Stimulated activated CD4-positive, alpha-beta T cell treated with anti-CD3 and anti-CD28 coated beads, Interleukin-1b, Interleukin-23, amount 100 ng/mL, for 48 hours (primary cell): ENCODE measurements at places on chromosomes 1 and 21.

DNA sequence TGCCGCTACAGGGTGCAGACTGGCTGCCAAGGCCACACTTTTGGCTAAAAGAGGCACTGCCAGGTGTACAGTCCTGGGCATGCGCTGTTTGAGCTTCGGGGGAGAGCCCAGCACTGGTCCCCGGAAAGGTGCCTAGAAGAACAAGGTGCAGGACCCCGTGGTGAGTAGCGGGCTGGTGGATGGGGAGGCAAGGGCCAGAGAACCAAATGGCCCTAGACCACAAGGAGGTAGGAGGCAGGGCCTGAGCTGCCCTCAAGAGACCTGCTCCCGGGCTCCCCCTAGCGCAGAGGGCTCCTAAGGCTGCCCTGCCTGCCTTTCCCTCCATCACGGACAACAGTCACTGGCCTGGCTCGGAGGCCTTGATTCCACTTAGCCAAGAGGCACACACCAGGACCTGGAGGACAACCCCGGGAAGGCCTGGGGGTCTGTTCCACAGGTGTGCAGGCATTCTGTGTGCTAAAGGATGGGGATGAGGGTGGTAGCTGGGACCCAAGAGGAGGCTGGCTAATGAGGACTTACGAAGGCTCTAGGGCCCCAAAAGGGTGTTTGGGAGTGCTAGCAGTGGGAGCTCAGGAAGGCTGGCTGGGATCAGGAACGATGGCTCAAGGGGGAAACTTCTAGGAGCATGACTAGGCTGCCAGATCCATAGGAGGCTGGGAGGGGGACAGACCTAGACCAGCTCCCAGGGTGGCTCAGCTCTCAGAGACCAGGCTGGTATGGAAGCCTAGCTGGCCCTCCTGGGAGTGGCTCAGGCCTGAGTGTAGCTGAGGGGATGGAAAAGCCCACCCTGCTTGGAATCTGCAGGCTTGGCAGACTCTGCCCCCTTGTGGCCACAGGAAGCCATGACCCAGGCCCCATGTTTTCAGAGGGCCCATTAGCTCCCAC lies 742 bp downstream of the ARTN start:
- DNase-seq, result peak; percentile 48

GRCh38 chr21:45511661-45512431 lies 30.4 kb downstream of the SLC19A1 start:
- DNase-seq, result no peak

DNA sequence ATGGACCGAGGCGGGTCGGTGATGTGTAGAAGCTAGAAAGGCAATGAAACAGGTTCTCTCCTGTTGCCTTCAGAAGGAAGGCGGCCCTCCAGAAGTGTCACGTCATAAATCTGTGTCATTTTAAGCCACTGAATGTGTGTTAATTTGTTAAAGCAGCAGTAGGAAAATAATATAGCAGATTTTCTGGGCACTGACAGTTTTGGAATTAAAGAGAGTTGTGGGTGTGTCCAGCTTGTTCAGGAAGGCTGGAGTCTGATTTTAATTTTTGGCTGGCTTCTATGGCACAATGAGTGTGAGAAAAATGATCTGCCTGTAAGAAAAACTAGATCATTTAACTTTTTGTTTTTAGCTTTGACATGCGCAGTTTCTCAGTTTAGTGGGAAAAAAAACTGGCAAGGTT lies 177.3 kb downstream of the EDEM3 start:
- no peak for DNase-seq

DNA sequence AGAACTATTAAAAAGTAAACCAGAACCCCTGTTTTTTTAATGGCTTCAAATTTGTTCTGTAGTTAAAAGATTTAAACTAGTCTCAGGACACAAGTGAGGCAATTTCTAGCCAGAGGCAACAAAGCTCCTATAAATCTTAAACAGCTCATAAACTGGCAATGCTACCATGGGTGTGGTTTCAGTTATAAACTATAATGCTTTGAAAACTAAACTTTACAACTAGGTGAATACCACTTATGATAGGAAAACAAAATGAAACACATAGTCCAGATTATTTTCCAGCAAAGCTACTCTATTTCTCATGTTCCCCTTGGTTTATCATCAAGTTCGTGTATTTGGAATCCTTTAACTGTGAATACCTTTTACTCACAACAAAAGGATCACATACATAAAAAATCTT lies 282.5 kb downstream of the VAV3 start:
- no peak for DNase-seq

GRCh38 chr1:17585266-17585987 lies 45.9 kb downstream of the ARHGEF10L start:
- no peak for DNase-seq

- DNase-seq, result no peak
Observed at GRCh38 chr1:21774835-21775549, 8.0 kb downstream of the USP48 start.

DNA sequence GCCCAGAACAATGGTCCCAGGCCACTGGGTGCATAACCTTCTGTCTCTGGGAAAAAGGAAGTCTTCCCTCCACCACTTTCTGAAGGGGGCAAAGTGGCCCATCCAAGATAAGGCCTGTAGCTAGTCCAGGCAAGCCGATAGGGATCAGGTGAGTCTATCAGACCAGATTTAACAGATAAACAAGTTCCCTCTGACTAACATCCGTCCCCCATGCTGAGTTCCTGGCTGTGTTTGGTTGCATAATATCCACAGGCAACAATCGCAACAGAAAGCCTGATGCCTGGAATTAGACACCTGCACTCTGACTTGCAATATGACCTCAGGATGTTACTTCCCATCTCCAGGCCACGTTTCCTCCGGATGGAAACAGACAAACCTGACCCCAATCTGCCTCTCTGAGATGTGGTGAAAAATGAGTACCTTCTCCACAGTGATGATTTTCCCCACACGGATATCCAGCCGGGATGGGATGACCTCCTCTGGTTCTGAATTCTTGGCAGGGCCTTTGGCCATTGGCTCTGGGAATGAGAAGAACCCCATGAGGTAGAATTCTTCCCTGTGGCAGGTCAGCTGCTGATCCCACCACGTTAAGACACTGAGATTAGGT lies 36.4 kb downstream of the YARS1 start:
- no peak for DNase-seq

DNA sequence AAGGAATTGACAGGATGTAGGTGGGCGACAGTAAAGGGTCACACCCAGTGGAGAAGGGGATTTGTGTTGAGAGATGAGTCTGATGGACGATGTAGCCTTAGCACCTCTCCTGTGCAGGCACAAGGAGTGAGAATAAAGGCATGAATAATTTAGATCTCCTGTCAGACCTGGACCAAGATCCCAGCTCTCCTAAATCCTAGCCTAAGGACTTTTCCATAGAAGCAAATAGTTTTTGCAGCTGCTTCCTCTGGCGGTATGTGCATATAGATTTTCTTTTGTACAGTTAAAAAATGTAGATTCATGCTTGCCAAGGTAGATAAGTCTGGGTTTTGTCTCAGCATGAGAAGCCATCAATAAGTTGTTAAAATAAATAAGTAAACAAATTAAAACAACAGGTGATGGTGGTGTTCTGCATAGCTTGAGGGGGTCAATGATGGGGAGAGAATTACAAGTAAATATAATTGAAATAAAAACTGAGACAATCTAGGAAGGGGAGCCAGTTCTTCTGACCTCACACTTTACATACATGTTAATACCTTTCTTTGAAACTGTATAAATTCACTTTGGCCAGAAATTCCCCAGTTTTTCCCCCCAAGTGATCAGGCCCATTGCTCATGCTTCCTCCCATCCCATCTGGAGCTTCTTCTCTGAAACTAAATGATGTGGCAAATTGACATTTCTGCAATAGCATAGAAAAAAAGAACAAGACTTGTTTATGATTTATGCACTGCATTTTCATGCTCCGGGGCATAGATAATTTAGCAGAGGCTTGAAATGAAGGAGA lies 12.4 kb upstream of the ZP4 start:
- DNase-seq, result no peak

- no peak for DNase-seq
Observed at GRCh38 chr1:225737866-225738265, 39.8 kb upstream of the SRP9 start.

DNA sequence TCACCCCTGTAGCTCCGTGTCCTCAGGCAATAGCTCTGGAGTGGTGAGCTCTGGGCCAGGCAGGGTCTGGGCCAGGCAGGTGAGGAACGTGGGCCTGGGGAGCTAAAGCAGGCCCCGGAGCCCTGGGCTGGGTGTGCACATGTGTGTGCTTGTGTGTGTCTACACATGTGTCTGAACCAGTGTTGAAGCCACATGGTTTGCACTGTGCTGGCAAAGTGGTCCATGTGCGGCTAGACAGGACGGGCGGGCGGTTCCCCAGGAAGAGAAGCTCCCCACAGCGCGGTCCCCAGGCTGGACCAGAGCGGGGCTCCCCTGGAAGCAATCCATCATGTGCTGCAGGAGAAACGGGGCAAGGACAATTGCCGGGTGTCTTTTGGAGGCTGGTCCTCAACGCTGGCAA lies 84.2 kb downstream of the PRDM16 start:
- DNase-seq, result no peak

- DNase-seq, result no peak
Observed at GRCh38 chr1:56098946-56099345, 480.4 kb downstream of the PLPP3 start.

- no peak for DNase-seq
Observed at GRCh38 chr1:213060836-213061235, 9.8 kb downstream of the RPS6KC1 start.

- no peak for DNase-seq
Observed at GRCh38 chr1:12415038-12415466, 185.2 kb downstream of the VPS13D start.

DNA sequence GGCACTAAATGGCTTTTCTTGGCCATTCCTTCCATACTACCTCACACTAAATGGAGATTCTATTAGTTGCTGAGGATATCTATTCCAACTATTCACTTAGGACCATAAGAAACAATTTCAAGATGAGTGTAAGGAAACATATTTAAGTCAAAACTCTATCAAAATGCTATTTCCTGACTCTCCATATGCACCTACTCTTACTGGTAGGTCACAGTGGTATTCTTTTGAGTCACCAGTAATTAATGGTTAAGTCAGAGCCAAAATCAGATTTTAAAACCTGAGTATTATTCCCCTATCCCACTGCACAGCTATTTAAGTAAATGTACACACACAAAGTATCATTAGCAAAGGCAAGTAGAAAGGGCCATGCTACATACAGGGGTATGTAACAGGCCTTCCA lies 50.3 kb downstream of the ARID4B start:
- DNase-seq, result no peak

DNA sequence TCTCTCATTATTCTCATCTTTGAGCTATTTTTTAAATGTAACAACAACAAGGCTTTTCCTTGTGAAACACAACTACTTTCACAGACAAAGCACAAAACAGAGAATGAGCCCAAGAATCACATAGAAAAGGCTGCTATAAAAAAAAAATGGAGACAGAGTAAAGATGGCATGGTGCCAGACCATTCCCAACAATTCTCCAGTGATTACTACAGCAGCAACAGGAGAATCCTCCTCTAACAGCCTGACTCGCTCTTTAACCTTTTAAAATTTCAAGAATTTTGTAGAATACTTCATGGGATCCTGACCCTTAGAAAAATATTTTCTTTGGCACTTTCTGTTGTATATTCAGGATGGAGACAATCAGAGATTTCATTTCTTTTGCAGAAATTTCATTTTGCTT lies 3.8 kb upstream of the BCAS2 start:
- DNase-seq, result no peak

GRCh38 chr1:1165900-1166421 lies 7.7 kb upstream of the TTLL10 start:
- no peak for DNase-seq

DNA sequence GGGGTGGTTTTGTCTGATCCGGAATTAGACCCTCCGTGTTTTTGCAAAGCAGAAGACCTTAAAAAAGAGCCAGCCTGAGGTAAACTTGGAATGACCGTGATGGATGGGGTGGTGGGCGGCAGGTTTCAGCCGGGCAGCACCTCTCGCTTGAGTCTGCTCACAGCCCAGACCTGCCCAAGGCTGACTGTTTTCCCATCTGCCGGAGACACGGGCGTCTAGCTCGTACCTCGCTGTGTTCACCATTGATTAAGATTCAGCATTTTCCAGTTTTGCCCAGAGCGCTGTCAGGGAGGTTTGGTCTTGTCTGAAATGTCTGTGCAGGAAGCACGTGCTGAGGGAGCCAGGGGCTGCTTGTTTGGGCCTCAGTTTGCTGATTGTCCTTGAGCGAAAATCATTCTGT lies 591 bp downstream of the KCNAB2 start:
- DNase-seq, result no peak

DNA sequence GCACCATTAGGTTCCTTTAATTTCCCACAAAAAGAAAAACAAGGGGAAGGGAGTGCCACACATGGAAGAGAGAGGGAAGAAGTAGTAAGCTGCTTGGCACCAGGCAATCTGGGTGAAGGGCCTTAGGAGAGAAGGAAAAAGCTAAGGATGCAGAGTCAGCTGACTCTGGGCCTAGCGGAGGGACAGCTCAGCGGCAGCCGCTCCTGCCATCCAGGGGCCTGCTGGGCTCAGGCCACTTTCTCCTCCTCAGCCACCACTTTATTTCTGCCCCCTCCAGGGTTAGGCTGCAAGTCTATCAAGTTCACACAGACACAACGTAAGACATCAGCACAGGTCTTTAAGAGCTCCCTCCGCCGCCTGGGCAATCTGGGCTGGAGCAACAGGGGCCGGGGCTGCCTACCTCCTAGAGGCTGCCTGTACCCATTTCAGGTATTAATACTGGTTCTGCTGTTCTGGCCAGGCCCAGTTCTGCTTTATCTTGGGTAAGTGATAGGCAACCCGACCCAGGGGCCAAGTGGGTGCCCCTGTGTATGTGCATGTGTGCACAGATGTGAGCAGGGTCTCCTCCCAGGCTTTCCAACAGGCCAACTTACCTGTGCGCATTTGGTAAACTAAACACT lies 53.6 kb downstream of the SLC45A1 start:
- DNase-seq, result no peak

DNA sequence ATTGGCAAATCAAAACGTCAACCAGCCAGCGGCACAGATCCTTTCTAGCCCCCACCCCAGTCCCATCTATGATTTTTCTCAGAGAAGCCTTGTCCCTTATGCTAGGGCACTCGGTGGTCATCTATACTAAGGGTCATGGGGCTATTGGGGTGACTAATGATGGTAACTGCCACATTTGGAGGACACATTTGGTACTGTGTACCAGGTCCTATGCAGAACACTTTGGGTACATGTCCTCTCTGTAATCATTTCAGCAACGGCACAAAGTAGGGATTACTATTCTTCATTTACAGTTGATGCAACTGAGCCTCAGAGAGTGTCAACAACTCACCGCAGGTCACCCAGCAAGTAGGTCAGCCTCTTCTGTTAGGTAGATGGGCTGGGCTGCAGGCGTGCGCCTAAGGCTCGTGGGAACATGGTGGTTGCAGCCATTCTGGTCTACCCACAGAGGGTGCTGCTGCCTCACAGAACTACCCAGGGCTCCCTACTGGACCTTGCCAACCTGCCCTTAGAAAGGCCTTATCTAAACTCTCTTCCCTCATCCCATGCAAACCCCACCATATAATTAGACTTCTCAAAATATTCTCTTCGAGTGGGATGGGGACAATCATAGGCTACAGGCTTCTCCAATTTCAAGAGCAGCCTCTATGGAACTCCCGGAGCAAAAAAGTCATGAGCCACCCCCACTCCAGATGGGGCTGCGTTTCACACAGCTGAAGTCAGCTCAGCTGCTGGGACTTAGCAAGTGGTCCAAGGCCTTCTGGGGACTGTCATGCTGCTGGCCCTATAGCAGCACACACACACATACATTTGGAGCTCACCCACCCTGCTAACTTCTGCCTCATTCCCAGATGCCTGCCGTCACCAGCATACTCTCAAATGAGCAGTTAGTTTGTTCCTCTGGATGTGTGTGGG lies 5.8 kb upstream of the SDHB start:
- peak; percentile 43 for DNase-seq

- no peak for DNase-seq
Observed at GRCh38 chr1:57727121-57727520, 303.3 kb upstream of the DAB1 start.
